Inflammatory macrophage treated with lipopolysaccharide for 1 hour (primary cell): ENCODE measurements at places on chromosomes 11 and 22.
A peak's percentile ranks its signal among the peaks of the same experiment; 100 is the strongest.

DNA sequence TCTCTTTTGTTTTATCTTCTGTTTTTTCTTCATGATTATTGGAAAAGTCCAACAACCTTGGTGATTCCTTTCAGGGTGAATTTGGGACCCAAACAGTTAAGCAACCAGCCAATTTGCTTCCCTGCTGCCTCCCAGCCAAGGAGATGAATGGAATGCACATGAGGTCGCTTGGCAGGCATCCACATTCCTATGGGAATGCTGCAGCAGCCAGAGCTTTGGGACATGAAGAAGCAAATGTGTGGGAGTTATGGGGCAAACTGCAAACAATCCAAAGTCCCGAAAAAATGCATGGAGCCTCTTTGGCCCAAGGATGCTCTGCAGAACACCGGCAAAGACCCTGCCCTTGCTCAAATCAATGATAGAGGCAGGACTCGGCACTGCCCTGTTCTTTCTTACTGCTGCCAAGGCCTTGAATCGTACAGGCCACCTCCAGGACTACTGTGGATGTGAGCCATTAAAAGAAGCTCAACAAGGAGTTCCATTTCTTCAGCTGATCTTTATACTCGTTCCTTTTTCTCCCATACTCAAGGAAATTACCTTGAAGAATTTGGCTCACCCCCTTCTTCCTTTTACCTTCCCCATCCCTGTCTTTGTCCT, 117.3 kb upstream of the TEAD1 start:
- no peak for DNase-seq

DNA sequence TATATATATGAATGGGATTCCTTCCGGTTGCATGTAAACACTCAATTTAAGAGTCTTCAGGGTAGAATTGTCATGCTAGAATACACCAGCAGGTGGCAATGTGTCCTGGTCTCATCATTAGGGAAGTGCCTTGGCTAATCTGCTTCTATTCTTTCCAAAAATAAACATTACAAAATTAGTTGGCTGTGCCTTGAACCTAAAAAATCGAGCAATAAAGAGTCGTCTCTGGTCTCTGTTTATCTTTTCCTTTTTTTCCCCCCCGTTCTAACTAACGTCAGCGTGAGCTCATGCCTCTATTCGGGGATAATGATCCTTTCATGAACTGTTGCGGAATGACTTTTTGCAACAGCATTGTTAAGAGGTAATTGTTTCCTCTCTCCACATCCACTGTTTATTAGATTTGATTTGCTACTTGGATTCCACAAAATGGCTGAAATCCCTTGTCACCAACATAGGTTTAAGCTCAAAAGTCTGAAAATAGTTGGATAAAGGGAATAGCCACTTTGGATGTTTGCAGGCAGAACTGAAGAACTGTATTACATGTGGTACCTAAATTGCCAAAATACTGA, 1.2 kb upstream of the ARHGEF12 start:
- peak; percentile 69 for DNase-seq

GRCh38 chr22:42511401-42511891, 8.2 kb downstream of the RRP7A start:
- DNase-seq = no peak

DNA sequence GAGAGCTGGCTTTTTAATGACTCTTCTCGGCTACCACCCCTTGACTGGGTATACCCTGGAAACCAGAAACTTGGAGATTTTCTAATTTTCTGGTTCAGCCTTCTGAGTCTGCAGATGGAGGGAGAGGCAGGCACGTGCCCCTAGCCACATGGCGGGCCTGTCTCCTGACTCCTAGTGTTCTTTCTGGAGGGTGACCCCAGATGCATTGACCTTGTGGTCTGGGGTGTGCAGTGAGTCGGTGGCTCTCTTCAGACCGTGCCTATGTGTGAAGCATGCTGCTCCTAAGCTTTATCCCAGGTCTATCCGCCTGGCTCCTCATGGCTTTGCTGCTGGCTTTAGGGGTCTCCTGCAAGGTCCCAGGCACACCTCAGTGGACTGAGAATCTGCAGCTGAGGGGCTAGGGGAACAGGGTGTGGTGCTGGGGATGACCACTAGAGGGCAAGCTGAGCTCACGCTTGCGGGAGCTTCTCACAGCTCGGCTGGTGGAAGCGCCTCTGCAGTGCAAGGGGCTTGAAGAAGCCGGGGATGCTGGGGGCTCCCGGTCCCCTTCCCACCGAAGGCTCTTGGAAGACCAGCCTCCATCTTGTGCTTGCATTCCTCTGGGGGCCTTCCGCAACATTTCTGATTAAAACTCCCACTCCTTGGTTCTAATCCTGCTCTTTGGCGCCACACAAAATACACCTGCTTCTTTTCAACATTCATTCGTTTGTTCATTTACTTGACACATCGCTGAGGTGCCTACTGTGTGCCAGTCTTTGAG, 51.8 kb downstream of the OTOG start:
- peak; percentile 81 for DNase-seq

GRCh38 chr11:134512571-134513538, 100.8 kb upstream of the B3GAT1 start:
- DNase-seq = no peak

DNA sequence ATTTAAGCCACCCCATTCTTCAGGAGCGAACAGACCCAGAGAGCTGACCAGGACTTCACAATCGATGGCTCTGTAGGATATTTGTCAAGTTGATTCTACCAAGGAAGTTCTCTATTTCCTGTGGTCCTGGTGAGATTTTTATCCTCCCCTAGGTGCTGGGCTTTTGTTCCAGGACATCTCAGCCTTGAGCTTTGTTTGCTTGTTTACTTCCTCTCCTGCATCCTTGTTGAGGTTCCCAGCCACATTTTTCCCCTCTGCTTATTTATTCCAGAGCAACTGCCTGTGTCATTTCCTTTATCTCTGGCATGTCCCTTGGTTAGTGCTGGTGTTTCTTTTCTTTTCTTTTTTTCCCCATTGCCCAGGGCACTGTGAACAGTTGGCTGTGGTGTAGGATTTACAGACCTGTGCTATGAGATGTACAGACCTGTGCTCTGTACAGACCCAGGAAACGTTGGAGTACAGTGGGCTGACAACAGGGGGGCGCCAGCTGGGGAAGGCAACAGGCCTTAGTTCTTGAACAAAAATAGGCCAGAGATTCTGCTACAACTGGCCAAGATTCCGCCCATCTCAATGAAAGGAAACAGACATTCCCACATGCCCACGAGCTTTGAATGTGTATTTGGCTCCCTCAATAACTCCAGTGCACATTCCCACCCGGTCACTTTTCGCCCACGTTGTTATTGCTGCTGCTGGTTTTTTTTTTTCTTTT, 235.9 kb upstream of the DDI1 start:
- DNase-seq = no peak

- no peak for DNase-seq
Measured at GRCh38 chr22:30296324-30296723, 7.0 kb upstream of the CASTOR1 start.

DNA sequence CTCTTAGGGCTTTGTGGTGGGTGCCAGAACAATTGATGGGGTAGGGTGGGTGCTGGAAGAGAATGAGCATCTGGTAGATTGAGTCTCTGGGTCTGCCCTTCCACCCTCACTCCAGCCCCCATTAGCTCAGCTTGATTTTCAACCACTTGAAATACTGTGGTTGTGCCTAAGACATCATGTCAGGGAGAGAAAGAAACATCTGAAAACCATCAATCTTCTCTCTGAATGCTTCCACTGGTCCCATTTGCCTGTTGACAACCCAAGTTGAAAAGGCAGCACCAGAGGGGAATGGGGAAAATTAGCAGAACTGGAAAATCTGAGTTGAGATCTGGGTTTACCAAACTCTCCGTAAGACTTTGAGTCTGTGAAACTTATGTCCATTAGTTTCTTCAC, 26.1 kb downstream of the CD44 start:
- no peak for DNase-seq

DNA sequence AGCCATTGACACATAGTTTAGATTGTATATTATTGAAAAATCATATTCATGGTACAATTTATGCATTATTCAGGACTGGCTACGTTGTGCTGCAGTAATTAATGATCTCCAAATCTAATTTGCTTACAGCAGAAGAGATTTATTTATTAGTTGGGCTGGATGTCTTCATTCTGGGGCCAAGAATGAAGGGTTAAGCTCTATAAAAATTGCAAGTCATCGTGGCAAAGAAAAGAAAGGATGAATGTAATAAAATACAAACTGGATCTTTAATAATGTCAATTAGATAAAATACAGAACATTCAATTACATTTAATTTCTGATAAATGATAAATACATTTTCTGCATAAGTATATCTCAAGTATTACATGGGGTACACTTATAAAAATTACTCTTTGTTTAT, 151.8 kb upstream of the ANO5 start:
- DNase-seq = no peak

DNA sequence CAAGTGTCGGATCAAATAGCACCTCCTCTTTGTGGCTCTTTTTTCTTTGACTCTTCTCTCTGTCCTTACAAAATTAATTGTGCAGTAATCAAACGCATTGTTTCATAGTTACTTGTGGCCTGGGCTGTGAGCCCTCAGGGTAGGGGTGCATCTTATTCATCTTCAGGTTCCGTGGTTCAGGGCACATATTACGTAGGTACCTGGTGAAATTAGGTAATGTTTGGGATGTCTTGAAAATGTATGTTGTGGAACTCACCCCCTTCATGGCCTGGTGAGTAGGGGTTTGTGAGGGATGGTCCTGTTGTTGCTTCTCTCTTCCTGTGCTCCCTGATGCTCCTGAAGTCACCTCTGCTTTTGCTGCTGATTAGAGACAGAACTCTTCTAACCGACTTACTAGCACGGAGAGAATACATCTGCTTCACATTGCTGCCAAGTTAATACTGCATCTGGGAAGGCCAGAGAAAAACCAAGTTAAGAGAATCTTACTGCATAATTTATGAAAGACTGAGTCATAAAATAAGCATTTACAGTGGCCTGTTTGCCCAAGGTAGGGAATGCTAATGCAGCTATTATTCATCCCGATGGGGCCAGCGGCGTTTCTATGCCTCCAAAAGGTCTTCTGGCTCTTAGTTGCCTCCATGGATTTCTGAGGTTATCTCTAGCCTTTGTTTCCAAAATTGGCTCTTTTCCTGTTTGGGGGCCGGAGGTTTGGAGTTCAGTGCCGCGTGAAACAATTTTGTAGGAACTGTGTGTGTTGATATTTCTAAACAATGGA, 66.9 kb downstream of the TBC1D22A start:
- DNase-seq = no peak

- peak; percentile 31 for DNase-seq
Measured at GRCh38 chr11:83819931-83820549, 533.9 kb upstream of the CCDC90B start.
